SW480 (cell line): ENCODE measurements at places on chromosomes 13 and 19.

- no peak for DNase-seq
Observed at GRCh38 chr13:35747594-35747993, 271.1 kb upstream of the MAB21L1 start.

DNA sequence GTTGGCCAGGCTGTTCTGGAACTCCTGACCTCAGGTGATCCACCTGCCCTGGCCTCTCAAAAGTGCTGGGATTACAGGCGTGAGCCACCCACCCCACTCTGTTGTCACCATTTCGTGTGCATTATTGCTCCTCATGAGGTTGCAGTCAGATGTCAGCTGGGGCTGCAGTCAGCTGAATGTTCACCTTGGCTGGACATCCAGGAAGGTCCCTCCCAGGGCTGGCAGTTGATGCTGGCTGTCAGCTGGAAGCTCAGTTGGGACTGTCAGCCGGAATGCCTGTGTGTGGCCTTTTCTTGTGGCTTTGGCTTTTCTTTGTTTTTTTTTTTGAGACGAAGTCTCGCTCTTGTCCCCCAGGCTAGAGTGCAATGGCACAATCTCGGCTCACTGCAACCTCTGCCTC lies 6.6 kb downstream of the MEGF8 start:
- no peak for DNase-seq

- no peak for DNase-seq
Observed at GRCh38 chr13:99435116-99435515, 66.2 kb upstream of the TM9SF2 start.

GRCh38 chr13:45500492-45501174 lies 35.9 kb downstream of the COG3 start:
- peak; percentile 99 for DNase-seq

DNA sequence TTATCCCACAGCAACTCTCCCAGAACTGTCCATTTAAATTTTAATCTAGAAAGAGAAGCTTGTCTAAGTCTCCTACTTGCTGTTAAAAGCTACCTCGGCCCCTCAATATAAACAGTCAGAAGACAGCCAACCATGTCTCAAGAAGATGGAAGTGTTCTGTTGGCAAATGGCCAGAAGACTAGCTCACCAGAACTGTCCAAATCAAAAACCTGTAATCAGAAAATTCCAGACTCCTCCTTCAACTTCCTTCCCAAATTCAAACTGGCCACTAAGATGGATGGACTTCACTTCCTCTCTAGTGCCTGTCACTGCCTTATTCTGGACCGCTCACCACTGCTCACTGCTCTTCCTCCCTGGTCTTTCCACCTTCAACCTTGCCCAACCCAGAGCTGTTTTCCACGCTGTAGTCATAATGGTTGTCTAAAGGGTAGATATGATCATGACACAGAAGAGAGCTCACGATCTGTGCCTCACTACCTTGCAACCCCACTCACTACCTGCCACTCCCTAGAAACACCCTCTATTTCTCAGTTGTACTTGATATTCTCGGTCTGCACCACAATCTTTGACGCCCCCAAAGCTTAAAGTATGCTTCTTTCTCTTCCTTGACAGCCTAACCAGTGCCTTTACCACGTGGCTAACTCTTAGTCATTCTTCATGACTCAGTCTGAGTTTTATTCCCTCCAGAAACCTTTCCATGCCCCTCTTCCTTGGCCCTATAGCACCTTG lies 9.2 kb downstream of the FGF14 start:
- DNase-seq: no peak

- peak; percentile 28 for DNase-seq
Observed at GRCh38 chr19:10625003-10625761, at the start of gene SLC44A2. TSS of gene SLC44A2 (plus strand) at chr19:10625553. CDS start at chr19:10625634, 81 bp downstream.

GRCh38 chr19:13077240-13077639 lies 25.4 kb downstream of the LYL1 start:
- DNase-seq: no peak

DNA sequence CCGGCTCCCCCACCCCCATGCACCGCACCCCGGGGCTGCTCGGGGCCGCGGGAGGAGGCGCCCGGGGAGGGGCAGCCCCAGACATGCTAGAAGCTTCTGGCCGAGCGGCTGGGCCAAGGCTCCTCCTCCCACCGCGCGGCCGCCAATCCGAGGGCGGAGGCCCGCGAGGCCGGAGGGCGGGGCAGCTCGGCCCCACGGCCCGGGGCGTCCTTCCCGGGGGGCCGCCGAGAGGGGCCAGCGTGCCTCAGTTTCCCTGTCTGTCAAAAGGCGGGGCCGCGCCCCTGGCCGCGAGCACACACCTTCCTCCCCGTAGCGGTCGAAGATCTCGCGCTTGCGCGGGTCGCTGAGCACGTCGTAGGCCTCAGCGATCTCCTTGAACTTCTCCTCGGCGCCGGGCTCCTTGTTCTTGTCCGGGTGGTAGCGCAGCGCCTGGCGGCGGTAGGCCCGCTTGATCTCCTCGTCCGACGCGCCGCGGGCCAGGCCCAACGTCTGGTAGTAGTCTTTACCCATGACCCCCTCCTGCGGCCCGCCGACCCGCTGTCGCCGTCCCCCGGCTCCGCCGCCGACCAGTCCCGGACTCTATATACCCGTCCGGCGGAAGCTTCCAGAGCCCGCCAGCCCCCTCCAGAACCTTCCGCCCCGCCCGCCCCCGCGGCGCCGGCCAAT lies at the start of gene DNAJB1:
TSS of gene DNAJB1 (minus strand) at position 558 of the 666 bp plus-strand sequence. CDS start at position 510, 48 bp downstream.
- DNase-seq: peak; percentile 62

DNA sequence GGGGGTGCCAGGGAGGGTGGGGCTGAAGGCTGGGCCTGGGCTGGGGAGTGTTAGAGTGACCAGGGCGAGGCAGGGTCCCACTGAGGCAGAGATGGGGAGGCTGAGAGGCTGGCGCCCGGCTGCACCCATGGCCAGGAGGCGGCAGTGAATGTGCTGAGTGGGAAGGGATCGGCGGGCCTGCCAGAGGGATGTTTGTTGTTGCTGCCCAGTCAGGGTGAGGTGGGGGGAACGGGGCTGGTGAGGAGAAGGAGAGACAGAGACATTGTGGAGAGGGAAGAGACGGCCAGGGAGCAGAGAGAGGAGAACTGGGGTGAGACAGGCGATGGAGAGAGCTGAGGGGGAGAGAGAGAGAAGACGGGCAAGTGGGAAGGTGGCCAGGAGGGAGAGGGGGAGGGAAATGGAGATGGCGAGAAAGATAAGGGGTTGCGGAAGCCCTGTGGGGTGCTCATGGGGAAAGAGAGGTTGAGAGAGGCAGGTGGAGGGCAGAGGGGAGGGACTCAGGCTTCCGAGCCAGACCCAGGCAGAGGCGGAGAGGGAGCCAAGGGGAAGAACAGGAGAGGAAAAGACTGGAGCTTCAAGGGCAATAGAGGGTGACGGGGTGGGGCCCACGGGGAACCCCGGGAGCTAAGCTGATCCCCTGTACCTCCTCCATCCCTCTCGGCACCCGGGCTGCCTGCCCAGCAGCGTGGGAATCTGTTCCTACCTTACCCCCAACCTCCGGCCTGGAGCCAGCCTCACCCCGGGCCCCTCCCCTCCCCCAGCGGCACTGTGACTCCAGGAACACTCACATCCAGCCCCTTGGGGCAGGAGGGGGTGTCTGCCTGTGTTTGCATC lies 690 bp upstream of the B3GNT8 start:
- DNase-seq: no peak

DNA sequence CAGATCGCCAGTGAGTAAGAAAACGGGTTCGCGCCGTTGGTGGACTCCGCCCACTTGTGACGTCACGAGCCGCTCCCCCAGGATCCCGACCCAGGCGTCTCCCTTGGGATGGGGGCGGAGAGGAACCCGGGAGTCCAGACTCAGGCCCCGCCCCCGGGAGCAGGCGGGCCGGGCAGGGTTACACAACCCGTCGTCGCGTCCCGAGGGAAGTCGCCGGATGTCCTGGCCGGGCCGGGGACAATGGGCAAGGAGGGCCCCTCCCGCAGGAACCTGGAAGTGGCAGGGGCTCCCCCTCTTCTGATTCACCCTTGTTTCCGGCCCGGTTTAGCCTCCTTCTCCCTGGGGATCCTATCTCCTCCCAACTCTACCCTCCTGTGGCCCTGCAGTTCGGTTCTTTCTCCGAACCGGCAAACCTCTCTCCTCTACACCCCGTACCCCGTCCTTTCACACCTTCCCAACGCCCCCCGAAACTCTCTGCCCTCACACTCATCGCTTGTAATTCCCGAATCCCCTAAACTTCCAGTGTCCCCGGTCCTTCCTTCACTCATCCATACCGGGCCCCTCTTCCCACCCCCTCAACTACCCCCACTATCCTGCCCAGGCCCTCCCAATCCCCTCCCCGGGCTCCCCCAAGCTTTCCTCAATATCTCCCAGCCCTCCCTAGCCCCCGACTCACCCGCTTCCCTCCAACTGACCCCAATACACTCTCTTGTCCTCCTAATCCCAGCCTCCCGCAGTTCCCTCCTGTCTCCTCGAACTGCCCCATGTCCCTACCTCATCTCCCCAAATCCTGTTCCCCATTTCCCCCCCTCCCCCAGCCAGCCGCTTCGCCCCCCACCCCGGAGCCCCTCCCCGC lies 20.0 kb upstream of the ERCC1 start:
- DNase-seq: peak; percentile 98

- DNase-seq: no peak
Observed at GRCh38 chr19:16280306-16280705, 44.3 kb upstream of the KLF2 start.

DNA sequence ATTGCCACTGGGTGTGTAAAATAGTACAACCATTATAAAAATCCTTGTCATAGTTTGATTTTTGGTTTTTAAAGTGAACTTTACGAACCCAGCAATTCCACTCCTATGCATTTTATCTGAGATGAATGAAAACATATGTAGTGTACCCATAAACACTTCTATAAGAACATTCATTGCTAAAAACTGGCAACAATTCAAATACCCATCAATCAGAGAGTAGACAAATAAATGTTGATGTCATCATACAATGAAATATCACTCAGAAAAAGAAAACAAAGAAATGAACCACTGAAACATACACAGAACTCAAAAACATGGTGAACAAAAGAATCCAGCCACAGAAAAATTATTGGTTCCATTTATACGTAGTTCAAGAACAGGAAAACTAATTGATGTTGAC lies 202.3 kb downstream of the ABCC4 start:
- no peak for DNase-seq

DNA sequence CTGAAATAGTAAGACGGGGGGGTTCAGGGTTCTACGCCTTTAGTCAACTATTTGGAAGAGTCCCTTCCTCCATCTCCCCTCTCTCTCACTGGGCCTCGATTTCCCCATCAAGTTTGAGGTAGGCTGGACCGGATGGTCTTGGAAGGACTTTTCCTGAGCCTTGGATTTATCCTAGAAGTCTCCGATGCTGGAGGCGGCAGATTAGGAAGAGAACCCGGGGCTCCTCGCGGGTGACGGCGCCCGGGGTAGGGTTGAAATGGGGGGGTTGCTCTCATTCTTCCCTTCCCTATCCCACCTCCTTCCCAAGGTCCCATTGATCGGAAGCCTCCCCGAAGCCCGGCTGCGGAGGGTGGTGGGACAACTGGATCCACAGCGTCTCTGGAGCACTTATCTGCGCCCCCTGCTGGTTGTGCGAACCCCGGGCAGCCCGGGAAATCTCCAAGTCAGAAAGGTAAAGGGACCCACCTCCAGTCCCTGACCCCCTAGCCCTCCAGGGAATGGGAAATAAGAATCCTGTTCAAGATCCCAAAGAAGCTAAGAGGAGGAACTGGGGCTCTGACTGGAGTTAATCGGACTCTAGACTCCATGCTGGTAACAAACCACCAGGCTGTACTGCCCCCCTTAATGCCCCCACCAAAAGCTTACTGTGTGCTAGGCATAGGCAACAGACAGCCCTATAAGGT lies 781 bp downstream of the QPCTL start:
- DNase-seq: peak; percentile 77

DNA sequence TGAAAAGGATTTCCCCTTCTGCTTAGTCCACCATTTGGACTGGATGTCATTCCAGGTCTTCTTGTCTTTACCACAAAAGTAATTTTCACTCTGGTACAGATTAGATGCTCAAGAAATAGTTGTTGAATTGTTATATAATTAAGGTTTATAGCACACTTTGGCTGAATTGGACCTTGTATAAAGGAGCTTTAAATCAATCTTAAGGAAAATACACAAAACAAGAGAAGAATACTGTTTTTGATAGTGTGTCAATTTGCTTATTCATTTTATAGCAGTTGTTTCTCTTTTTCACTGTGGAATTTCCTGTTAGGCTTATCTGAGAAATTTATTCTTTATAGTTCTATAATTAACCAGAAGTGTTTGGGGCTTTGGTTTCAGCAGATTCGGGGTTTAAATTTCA lies 62.7 kb upstream of the TDRD3 start:
- DNase-seq: no peak

GRCh38 chr13:24698686-24699085 lies 18.5 kb downstream of the ATP12A start:
- no peak for DNase-seq

- DNase-seq: no peak
Observed at GRCh38 chr19:310141-310651, 19.0 kb upstream of the PLPP2 start.

- no peak for DNase-seq
Observed at GRCh38 chr19:38284422-38284821, 19.6 kb upstream of the C19orf33 start.

DNA sequence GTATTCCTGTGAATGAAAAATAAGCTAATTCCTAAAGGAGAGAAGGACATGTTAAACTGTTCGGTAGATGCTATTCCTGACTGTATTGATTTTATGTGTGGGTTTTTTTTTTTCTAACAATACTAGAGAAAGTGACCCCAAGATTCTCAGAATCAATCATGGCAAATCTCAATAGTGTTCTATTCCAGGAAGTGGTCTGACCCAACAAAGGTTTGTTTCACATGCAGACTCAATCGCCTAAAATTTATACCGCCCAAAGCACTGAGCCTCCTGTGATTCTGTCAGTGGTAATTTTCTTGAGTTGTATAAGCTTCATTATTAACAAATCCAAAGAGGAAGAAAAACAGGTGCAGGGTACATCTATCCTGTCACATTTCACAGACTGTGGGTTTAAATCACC lies 293.7 kb downstream of the SUCLA2 start:
- no peak for DNase-seq

DNA sequence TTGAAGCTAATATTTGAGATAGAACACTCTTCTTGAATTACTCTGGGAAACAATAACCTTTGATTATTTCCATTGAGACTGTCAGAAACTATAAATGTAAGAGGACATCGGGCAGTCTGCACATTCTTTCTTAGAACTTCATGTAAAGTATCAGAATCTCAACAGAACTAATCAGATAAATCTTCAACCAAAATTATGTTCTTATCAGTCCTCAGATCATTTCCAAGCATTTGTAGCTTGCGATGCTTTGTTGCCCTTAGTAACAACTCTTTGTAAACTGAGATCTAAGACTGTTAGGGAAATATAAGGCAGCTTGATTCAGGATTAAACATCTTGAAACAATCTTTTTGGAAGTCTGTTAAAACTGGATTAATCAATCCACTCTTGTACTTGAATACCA lies 70.3 kb downstream of the FNDC3A start:
- DNase-seq: no peak
